ENCODE measurements at places on chromosomes 13 and 19. TPM values are rescaled to one million over a fixed set of nuclear protein-coding genes. Genes with fewer than 3 reads are reported as not detected.

The SIGLEC7 gene
- 0.54 TPM for total RNA-seq

The ZNF490 gene
- total RNA-seq: 1.6 TPM

The ZNF837 gene
- total RNA-seq: 0.26 TPM

The VMAC gene
- 1.6 TPM for total RNA-seq

GRCh38 chr13:77150651-77151050, 123.7 kb upstream of the FBXL3 start:
- no peaks in the 10 kb centered on the region for H3K27me3 ChIP-seq
- H3K4me3 ChIP-seq: no peak overlapping the region
- no peak overlapping the region for H3K27ac ChIP-seq
- H3K4me1 ChIP-seq: peaks cover 4% of the 10 kb centered on the region
- DNase-seq: no peak

DNA sequence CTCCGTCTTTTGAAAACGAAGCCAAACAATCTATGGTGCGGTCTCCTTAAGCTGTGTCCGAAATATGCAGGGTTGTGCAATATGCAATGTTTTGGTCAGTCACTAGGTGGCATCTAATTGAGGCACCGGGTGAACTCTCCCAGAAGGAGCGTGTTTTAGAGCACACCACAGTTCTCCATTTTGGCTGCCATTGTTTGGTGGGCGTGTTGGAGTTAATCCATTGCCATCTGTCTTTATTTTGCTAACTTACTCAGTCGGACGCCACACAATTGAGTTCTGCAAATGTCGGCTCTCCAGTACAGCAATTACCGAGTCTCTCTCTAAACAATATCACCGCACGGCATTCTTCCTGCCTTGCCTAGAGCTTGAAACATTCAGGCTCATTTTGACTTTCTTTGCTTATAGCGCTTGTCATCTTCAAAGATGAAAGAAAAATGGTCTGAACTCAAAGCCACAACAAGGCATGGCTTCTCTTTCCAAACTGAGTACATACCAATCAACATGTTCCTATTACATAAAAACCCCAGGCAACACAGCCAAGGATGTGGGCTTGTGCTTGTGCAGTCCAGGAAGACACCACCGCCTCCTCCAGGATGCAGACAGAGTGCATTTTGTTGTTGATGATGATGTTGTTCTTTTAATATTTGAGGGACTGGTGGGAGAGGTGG, 182.0 kb upstream of the SERP2 start:
- H3K36me3 ChIP-seq: no peaks in the 10 kb centered on the region
- no peaks in the 10 kb centered on the region for H3K27me3 ChIP-seq
- peak overlapping the region; percentile 53 for H3K4me3 ChIP-seq
- peaks cover 8% of the 10 kb centered on the region for H3K4me1 ChIP-seq

GRCh38 chr19:46406976-46407375, 6.4 kb downstream of the CCDC8 start:
- H3K27ac ChIP-seq: no peak overlapping the region
- H3K4me3 ChIP-seq: no peak overlapping the region
- peaks cover 39% of the 10 kb centered on the region for H3K27me3 ChIP-seq
- H3K36me3 ChIP-seq: no peaks in the 10 kb centered on the region

Measured in psoas muscle (tissue), 8 donors.